NCI-H510A treated with DMSO at 0.1 percent for 48 hours (cell line): ENCODE measurements at places on chromosomes 7 and 10.

- no peak for DNase-seq
Measured at GRCh38 chr10:49362596-49363260, 33.2 kb downstream of the DRGX start.

DNA sequence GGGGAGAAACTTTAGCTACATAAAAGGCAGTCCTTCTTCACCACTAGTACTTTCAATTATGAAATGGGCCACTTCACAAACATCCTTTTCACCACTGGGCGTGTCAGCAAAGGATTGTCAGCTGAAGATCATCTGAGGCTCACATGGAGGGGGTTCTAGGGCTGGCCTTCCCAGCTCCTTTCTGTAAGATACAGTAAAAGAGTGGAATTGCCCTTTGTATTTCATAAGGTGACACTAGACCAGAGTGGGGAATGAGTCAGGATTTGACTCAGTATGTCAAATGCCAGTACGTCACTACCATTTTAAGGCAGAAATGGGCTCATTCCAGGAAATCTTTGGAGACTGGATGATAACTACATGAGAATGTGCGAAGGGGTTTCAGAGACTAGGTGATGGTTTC, 21.2 kb upstream of the BLOC1S2 start:
- DNase-seq = no peak

DNA sequence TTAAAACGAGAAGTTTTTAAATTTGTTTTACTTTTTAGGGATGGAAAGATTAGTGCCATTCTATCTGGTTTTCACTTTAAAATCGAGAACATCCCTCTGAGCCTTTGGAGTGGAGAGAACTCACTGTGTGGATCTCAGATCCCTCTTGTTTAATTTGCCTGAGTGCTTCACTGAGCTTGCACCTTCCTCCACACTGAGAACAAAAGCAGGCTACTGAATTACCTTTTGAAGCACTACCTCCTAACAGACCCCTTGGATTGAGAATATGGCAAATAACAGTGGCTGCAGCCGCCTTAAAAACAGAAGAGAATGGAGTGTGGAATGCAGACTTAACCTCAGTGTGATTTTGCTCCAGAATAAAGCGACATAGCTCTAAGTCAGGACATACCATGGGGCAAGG, 204.7 kb downstream of the CNTNAP2 start:
- peak; percentile 10 for DNase-seq

- no peak for DNase-seq
Measured at GRCh38 chr7:46139079-46139478, 218.0 kb upstream of the IGFBP3 start.

DNA sequence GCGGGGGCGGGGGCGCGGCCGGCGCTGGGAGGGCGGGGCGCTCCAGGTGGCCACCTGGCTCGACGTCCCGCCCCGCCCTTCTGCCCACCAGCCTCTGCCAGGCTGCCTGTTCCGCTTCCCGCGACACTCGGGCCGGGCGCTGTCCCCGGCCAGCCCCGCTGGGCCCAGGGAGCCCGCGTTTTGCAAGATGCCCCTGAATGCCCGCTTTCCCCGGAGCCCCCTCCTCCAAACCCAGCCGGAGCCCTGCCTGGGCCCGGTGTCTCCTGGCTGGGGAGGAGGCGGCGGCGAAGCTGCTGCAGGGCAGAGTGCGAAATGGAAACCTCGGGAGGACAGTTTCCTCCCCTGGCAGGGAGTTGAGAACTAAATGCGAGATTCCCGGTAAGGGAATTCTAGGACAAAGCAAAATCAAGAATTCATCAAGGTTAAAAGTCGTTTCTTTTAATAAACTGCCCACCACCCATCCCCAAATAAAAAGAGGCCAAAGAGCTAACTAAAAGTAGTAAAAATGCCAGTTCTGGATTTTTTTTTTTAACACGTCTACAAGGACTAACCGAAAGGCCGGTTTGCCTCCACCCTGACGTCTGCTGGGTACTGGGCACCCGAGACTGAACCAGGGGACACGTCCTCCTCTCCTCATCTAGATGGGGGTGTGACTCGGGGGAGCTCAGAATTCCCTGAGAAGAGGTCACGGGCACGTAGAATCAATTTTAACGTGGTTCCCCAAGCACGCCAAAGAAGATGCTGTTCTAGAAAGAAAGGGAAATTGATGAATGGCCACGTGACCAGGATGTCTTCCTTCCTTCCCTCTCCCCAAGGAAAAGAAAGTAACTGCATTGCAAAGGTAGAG, 200.4 kb upstream of the NFE2L3 start:
- peak; percentile 97 for DNase-seq
